IPS DF 6.9 (cell line): ENCODE measurements at places on chromosomes 12 and 14.
A peak's percentile ranks its signal among the peaks of the same experiment; 100 is the strongest.

GRCh38 chr14:44170101-44170500 is 337.0 kb downstream of the FSCB start:
- DNase-seq = no peak

GRCh38 chr14:69753860-69754259 is 13.1 kb upstream of the SRSF5 start:
- no peak for DNase-seq

DNA sequence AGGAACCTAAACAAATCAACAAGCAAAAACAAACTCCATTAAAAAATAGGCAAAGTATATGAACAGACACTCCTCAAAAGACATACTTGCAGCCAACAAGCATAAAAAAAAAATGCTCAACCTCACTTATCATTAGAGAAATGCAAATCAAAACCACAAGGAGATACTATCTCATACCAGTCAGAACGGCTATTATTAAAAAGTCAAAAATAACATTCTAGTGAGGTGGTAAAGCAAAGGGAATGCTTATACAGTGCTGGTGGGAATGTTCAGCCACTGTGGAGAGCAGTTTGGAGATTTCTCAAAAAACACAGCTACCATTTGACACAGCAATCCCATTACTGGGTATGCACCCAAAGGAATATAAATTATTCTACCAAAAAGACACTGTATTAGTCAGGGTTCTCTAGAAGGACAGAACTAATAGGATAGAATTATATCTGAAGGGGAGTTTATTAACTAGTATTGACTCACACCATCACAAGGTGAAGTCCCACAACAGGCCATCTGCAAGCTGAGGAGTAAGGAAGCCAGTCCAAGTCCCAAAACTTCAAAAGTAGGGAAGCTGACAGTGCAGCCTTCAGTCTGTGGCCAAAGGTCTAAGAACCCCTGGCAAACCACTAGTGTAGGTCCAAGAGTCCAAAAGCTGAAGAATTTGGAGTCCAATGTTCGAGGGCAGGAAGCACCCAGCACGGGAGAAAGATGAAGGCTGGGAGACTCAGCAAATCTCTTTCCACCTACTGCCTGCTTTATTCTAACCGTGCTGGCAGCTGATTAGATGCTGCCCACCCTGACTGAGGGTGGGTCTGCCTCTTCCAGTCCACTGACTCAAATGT is 101.6 kb upstream of the KRAS start:
- DNase-seq = no peak

DNA sequence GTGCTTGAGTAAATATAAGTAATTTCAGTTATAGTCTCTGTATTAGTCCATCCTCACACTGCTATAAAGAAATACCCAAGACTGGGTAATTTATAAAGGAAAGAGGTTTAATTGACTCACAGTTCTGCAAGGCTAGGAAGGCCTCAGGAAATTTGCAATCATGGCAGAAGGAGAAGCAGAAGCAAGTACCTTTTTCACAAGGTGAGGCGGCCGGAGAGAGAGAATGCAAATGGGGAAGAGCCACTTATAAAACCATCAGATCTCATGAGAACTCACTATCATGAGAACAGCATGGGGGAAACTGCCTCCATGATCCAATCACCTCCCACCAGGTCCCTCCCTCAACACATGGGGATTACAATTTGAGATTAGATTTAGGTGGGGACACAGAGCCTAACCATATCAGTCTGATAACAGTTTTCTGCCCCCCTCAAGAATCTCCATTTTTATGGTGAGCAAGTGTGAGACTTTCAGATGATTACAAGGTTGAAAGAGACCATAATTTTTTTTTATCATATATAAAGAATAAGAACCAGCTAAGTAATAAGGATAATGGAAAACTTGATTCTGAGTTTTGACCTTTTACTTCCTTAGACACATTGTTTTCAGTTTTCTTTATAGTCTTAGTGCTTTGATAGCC is 35.6 kb downstream of the LEMD3 start:
- DNase-seq = no peak

- DNase-seq = no peak
These were observed 63.4 kb downstream of the LGMN start for GRCh38 chr14:92684801-92685560.

DNA sequence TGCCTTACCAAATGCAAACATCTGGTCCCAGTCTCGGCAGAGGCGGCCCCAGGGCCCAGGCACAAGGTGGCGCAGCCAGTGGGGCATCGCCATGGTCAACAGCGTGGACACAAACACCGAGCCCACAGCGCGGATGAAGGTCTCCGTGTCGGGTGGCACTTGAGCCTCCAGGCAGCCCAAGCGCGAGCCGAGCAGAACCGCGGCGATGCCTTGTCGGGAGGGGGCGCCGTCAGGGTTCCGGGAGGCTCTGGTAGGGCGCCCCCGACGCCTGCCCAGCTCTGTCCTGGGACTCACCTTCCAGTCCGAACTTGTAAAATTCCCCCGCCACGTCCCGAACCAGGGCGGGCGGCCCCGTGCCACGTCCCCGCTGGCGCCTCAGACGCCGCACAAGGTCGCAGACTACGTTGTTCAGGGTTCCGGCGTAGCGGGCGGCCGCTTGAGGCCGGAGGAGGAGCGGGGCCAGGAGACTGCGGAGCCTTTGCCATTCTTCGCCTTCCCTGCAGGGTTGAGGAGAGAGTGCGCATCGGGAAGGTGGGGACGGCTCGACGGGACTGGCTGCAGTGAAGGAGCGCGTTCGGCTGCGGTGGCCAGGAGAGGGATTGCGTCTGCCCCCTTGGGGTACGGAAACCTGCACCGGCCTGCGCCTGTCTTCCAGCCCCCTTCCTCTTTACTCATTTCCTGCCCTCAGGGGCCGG is 1.7 kb downstream of the CYP27B1 start:
- no peak for DNase-seq

GRCh38 chr12:123269395-123269892 is 2.2 kb downstream of the CDK2AP1 start:
- no peak for DNase-seq

DNA sequence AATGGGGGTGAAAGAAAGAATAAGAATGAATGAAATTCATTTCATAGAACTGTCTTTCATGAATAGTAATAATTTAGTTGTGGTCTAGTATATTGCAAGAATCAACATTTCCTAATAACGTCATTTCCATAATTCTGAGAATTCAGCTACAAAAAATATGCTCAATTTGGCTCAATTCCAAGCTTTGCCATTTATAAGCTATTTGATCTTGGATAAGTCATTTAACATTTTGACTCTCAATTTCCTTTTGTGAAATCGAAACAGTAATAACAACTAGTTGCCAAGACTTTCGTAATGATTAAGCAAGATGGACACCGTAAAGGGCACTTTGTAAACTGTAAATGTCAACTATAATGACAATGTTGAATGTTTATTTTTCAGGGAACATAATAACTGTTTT is 18.1 kb downstream of the NOS1 start:
- no peak for DNase-seq

DNA sequence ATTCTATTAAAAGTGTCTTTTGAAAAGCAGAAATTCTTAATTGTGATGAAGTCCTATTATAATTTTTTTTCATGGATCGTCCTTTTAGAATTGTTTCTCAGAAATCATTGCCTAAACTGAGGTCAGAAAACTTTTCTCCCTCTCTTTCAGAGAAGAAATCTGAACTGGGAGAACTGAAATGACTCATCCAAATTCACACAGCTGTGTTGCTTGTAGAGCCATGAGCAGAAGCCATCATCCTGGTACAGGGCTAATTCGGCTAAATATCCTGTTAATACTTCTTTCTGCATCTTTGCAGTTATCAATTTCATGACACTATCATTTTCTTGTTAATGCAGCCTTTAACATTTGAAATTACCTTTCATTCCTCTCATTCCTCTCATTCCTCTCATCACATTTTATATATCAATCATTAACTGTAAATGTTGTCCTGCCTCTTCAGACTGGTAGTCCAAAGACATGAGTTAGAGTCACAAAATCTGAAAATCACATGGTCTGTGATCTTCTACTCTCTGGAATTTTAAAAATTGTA is 15.5 kb downstream of the SLC15A5 start:
- no peak for DNase-seq

DNA sequence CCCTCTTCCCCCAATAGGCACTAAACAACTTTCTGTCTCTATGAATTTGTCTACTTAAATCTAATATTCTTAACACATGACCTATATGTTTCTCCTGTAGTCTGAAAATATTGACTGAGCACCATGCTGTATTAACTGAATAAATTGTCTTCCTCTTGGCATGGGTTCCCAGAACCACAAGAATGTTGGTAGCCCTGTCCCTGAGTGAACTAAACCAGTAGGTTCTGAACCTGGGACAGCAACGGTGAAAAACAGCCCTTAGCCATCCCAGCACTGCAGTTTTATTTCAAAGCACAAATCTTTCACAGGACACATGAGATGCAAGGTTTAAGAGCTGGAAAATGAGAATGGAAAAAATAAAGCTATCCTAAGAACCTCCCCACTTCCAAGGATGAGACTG is 20.4 kb upstream of the HSP90B1 start:
- DNase-seq = no peak

GRCh38 chr14:53663709-53664108 is 292.9 kb downstream of the BMP4 start:
- peak; percentile 29 for DNase-seq

- no peak for DNase-seq
These were observed 231.2 kb upstream of the DCN start for GRCh38 chr12:91413581-91414546.
